Stimulated activated CD8-positive, alpha-beta memory T cell treated with anti-CD3 and anti-CD28 coated beads, Interleukin-4, amount 100 ng/mL, for 4 hours (primary cell): ENCODE measurements at places on chromosomes 3 and 15.

- no peak for DNase-seq
These were observed 151.0 kb upstream of the THBS1 start for GRCh38 chr15:39429898-39430357.

GRCh38 chr15:101067660-101068522, 148.7 kb downstream of the LRRK1 start:
- no peak for DNase-seq

GRCh38 chr3:13301286-13301987, 118.7 kb downstream of the NUP210 start:
- DNase-seq, result no peak

GRCh38 chr3:149965278-149965677, 5.4 kb downstream of the PFN2 start:
- no peak for DNase-seq

DNA sequence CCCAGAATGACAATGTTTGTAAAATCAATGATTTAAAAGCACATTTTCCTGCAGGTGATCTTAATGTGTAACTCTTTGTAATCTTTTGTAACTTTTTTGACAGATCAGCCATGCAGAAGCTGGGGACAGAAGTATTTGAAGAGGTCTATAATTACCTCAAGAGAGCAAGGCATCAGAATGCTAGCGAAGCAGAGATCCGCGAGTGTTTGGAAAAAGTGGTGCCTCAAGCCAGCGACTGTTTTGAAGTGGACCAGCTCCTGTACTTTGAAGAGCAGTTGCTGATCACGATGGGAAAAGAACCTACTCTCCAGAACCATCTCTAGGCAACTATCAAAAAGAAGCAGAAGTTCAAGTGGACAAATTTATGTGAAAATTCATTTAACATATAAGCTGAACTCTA, 32.1 kb upstream of the NUDT16 start:
- no peak for DNase-seq

- DNase-seq, result no peak
These were observed 230.8 kb downstream of the CGGBP1 start for GRCh38 chr3:87828046-87828445.

- no peak for DNase-seq
These were observed 116.6 kb upstream of the TLE3 start for GRCh38 chr15:70214276-70214675.

DNA sequence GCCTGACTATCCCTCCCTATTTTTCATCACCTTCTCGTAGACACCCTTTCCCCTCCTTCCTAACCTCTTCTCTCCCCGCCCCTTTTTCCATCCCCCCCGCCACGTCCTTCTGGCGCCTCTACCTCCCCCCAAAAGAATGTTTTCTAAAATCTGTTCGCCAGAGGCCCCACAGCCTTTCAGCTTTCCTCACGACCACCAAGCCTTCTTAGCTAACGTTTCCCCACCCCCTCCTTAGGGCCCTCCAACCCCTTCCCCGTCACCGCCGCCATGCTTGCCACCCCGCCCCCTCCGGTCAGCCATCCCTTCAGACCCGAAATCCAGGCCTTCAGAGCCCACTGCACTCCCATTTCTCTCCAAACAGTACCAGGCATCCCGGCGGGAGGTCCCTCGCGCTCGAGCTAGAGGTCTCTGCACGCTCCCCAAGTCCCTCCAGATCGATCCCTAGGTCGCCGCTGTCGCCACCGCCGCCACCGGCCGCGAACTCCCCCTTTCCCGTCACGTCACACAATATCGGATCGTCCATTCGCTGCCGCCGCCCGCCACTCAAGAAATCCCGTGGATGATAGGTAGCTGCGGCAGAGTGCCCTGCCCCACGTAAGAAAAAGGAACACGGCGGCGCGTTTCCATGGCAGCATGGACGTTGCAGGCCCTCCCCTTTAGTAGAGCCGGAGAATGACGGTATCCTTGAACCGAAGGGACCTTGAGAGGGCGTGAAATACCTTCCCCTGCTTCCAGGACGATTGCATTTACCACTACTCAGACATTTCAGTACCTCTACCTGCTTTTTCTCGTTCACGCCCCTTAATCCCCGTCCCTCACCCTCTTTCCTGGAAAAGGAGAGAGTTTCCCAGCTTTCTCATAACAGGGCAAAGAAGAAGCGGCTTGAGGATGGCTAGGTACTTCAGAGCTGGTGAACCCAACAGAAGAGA, at the start of gene TP53BP1:
TP53BP1 (minus strand) TSS at position 484 of the 929 bp plus-strand sequence; CDS start at position 371, 113 bp downstream.
- DNase-seq, result peak; percentile 88

- no peak for DNase-seq
These were observed 107.4 kb downstream of the ADAMTS17 start for GRCh38 chr15:100234158-100235029.

DNA sequence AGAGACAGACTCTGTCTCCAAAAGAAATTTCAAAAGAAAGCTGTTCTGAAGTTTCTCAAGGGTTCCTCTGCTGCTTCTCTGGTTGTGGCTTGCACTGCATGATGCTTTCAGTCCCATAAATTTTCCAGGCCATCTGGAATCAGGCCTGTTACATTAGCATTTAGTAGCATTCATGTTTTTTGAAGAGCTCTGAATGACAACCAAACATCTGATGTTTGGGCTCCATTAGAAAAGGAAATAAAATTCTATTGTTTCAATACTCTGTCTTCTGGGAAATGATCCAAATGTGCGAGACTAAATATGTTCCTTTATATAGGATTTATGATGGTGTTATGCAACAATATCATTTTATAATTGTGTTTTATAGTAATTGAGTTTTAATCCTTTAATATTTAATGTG, 455.8 kb downstream of the GABRG3 start:
- no peak for DNase-seq

DNA sequence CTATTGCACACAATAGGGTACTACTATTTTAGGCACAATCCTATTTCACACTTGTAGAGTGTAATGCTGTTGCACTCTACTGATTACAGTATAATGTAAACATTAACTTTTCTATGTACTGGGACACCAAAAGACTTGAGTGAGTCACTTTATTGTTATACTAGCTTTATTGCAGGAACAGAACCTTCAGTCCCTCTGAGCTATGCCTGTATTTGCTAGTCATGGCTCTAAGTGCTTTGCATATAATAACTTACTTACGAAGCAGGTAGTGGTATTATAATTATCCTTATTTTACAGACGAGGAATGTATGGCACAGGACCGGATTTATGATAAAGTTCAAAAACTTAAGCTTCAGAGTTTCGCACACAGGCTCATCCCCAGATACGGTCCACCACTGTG, 106.6 kb upstream of the SLC6A6 start:
- DNase-seq, result no peak

DNA sequence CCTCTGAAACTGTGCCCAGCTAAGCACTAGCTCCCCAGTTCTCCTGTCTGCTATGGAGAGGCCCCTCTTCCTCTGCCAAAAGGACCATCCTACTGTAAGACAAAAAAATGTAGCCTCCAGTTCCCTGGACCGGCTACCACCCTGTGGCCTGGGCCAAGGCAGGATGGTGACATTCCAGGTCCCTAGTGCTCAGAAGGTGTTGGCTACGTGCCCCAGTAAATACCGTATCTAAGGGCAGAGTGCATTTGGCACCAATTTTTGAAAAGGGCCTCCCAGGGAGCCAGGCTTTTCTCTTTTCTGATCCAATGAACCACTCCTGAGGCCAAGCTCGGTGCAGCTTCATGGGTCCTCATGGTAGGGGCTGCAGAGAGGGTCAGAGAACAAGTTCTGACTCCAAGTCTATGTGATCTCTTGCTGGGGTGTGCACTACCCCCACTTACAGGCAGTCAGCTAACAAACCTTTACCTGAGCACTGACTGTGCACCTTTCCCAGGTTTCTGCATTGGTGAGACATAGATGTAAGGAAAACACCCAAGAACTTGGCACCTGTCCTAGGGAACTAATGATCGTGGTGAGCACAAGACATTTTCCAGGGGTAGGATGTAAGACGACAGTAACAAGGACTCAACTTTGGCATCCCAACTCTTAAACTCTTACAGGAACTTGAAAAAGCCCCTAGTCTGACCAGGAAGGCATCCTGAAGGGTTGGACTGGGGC, 32.6 kb downstream of the TLE3 start:
- no peak for DNase-seq

DNA sequence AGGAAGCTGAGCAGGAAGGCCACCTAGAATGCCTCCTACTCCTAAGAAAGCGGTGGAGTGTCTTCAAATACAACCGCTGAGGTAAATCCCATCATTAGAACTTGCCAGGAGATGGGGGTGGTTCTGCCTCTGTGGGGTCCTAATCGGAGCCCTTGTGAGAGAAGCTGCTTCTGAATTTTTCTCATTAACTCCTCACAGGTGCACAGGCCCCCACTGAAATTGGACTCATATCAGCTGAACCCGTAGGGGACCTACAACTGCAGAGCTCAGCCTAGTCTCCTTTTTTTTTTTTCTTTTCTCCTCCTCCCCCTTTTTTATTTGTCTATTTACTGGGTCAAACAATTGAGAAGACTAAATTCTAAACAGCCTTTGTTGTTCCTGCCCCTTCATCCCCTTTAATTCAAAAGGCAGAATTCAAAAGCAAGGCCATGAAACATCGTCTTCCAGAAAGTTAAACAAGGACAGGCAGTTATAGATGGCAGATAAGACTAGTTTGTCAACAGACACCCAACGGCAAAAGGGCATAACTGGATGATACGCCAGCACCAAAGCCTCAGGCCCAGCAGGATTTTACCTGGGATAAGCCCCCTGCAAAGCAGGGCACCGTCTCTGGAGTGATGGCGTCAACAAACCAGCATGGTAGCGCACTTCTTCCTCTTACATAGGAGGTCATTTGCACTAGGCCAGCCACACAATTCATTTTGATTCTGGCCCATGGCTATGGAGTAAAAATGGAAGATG, 213.7 kb upstream of the HES1 start:
- no peak for DNase-seq

DNA sequence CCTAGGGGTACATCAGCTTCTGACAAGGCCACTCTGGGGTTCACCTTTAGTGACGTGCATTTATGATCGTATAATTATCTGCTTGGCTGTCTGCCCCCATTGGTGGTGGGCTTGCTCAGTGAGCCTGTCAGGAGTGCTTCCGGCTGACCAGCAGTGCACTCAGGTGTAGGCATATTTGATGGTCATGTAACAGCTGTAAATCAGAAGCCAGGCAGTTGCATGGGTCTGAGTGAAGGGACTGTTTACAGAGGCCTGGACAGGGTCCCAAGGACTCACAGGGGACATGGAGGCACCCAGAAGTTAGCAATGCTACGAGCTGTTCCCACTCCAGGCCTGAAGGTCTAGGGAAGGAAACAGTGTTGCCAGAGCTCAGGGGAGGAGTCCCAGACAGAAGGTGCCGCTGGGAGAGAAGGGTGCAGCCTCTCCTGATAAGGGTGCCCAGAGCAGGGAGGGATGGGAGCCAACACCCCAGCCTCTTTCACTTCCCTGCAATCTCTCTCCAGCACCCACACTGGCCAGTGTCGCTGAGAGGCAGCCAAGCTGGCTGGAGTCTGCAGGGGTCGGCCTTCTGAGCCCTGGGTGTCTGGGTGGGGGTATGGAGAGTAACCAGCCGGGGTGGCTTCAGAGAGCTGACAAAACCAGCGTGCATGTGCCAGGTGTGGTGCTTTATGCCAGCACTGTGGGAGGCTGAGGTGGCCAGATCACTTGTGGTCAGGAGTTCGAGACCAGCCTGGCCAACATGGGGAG, 61.3 kb upstream of the PRR23E start:
- DNase-seq, result no peak

DNA sequence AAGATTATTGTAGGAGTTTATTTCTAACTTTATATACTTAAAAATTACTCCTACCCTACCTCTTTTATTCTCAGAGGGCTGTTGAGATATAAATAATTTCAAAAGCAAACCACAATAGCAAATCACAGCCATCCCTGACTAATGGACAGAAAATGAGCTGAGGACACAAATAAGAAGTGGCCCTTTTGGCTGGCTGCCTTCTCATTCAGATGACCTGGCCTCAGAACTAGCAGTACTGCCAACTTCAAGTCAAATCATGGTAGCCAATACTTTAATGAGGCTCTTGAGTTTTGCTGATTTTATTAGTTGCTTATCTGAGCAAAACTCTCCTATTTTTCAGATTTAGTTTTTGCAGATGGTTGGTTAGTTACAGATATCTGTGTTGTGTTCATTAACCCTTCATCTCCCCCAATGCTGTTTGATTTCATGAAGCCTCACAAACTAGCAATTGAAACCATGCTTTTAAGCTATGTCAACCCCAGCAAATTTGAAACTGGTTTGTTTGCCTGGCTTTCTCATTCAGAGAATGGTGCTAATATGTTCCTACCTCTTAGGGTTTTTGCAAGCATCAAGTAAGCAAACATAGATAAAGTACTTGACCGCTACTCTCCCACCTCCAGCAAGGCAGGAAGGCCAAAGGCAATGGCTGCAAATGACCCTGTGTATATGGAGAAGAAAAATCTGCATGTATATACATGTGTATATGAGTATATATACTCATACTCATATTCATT, 73.4 kb upstream of the HACD2 start:
- DNase-seq, result no peak

DNA sequence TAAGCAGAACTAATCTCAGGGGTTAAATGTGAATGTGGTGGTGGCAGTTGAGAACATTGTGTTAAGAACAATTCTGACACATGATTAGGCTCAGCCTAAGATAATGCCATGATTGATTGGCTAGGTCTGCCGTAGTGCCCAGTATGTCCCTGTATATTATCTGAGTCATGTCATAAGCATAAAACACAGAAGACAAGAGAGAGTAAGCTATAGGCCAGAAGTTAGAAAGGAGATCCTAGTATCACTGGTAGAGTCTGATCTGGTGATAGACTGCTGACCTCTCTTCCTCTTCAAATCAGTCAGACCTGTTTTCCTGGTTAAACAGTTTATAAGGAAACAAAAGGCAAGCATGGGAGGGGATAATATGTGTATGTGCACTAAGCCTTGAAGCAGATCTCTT, 30.1 kb upstream of the ATP8B4 start:
- no peak for DNase-seq

DNA sequence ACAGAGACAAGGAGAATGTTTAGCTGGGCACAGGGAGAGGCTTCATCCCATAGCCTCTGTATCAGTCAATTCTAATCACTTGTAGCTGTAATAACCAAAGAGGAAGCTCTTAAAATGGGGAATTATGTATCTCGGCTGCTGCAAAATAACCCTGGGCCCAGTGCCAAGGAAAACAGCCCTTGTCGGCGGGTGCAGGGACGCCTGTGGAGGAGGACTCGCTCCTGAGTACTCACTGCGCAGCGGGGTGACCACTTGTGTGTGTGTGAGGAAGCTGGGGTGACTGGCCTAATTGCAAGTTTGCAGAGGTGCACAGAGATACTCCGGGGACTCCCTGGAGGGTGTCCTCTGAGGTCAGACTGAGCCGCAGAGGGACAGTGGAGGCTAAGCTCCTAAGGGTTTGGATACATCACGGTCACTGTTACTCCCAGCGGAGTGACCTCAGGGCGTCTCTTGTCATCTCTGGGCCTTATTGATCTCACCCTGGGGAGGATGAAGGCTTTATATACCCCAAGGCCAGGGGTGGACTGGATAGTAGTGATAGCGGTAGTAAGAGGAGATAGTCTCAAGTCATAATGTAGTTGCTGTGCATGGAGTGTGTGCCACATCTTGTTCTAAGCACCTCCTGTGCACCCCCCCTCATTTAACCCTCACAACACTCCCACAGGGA, 37.2 kb downstream of the SLC6A6 start:
- no peak for DNase-seq

DNA sequence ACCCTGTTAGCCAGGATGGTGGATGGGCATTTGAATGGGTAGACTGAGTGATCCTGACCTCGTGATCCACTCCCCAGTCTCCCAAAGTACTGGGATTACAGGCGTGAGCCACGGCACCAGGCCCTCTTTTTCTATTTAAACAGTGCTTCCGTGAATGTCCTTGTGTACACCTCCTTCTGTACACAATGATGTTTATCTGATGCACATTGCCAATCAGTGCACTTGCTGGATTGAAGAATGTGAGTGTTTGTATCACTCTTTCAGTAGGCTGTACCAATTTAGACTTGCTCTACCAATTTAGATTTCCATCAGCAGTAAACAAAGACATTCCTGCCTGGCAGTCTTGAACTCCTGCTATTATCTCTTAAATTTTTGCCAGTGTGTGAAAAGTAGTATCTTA, 8.9 kb upstream of the ZNF619 start:
- DNase-seq, result no peak
